Tongue (tissue), 3 donors: ENCODE measurements at places on chromosomes 12 and 14. TPM values are rescaled to one million over a fixed set of nuclear protein-coding genes. Genes with fewer than 3 reads are reported as not detected.

Gene BMAL2
- 4.6 TPM for total RNA-seq

DNA sequence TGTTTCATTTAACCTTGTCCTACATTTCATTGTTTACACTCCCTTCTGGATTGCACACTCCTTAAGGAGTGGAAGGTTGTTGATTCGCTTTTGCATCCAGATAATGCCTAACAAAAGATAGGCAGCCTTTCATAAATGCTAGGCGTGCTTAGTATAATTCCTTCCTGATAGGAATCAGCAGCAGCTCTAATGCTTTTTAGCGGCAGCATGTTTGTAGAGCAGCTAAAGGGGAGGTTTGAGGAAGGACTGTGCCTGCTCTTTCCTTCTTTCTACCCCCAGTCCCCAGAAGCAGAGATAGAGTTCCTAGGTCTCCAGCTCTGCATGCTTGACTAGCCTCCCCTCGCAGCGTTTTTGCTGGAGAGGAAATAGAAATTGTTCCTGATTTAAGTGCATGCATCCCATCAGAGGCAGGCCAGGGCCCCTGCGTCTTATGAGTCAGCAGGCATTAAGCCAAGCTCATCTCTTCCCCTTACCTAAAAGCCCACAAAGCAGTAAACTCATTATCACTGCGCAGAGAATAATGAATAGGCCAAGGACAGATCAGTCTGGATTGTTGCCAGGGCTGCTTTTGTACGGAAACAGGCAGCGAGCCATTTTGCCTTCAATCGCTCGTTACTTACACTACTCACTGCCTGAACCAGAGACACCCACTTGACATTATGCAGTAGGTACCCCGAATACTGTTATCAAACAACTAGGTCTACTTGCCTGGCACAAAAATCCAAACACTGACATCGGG is 14.0 kb upstream of the TBPL2 start:
- DNase-seq, result peak; percentile 60

Gene ADCY6
- total RNA-seq, result 45.7 TPM

Gene ANKRD33
- not detected for total RNA-seq

GRCh38 chr12:93550748-93551611 is 21.5 kb upstream of the SOCS2 start:
- no peak for DNase-seq

- DNase-seq, result no peak
Measured at GRCh38 chr14:74620497-74620921, 8.5 kb upstream of the LTBP2 start.

DNA sequence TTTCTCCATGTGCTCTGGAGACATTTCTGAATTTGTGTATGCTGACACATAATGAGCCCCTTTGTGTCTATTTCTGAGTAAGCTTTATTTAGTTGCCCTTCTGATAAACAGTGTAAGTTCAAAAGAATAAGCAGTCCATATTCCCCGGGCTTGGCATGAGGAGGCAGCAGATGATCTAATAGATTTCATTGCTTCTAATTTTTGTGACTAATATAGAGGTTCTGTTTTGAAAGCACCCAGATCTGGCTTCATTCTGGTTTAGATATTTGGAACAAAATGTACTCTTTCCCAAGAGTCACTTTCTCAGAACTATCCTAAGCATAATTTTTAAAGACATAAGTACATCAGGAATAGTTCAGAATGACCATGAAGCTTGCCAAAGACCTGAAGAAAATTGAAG is 290.9 kb downstream of the BTG1 start:
- peak; percentile 8 for DNase-seq

DNA sequence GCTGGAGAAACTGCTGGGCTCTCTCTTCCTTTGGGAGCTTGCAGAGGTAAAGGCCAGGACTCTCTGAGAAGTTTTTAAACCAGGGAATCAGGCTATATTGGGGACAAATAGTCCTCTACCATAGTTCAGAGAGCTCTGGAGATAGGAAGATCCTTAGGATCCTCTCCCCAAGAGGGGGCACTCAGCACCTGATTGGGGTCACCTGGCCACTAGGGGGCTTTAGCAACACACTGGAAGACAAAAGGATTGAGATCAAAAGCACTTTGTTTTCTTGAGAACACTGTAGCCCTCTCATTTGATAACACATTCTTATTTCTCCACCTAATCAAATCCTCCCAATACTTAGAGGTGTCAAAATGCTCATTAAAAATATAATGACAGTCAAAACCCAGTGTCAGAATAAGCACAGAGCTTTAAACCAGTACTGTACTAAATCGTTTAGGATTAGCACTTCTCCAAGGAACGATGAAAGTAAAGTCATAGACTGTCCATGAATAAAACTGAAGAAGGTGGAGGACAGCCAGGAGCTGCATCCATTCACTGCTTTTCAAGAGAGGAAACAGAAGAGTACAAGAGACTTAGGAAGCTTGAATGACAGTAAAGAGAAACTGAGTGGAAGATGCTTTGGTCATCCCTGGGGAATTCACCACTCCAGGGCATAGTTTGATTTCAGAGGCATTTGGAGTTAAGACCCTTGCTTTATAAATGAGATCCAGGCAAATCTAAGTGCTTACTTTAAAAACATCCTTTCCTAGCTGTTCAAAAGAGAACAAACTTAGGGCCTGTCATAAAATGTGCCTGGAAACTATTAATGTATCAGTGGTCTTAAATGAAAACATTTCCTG is 26.5 kb downstream of the BMP4 start:
- DNase-seq, result peak; percentile 38

DNA sequence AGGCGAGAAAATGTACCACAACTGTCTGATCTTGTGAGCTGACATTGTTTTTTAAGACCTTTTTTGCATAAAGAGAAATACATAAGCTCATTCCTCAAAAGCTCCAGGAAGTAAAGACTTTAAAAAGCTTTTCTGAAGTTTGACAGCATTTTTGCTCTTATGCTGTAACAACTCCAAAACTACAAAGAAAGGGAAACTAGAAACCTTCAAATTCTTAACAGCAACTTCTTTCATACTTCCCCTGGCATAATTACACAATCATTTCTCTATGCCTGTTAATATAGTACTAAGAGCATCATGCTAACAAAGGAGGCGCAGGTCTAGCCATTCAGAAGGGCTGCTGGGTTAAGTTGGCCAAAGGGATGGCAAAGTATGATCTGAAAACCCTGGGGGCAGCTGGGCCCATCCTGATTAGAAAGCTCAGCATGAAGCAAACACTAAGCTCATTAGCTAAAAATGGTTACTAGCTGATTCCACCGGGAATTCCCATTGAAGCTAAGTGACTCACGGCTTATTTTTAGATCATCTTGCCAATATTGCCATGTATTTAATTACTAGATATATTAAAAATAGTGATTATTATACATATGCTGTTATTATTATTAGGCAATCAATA is 26.1 kb upstream of the ANP32D start:
- no peak for DNase-seq

Gene SPTB
- total RNA-seq, result 386 TPM

Gene LBHD2
- total RNA-seq, result not detected

DNA sequence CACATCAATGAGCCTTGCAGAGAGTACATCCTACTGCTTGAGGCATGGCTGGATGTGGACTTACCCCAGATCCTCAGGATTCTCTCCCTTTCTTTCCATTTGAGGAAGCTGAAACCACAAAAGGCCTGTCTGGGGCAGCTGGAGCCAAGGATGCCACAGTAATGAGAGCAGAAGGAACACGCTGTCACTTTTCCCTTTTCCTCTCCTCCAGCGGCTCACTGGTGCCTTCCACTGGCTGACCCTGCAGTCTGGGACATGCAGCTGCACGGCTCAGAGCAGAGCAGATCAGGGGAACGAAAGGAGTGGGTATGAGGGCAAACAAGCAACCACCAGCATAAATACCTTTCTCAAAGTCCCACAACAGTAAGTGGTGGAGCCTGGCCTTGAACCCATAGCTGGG is 78.2 kb downstream of the GAS2L3 start:
- DNase-seq, result no peak

- DNase-seq, result no peak
Measured at GRCh38 chr12:12540261-12541013, 22.2 kb downstream of the DUSP16 start.

DNA sequence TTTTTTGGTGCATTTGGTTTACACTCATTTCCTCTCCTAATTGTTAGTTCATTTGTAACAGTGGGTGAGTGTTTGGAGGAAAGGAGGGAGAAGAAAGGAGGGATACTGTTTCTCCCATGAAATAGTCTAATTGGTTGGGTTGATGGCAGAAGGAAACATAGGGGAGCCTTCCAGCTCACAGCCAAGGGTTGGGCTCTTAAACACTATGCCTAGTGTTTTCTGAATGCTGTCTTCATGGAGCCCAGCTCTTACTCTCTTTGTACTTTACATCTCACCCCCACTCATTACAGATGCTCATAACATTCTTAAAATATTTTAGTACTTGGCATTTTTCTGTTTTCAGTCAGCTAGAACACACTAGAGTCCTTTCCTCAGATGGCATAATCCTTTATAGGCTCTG is 38.2 kb downstream of the BAZ2A start:
- no peak for DNase-seq

GRCh38 chr14:56135001-56135400 is 16.8 kb downstream of the PELI2 start:
- DNase-seq, result no peak

Gene FGF23
- total RNA-seq, result 0.31 TPM

- no peak for DNase-seq
Measured at GRCh38 chr12:108720757-108721514, 10.4 kb downstream of the CORO1C start.

- DNase-seq, result peak; percentile 6
Measured at GRCh38 chr12:75419841-75420240, 29.0 kb downstream of the GLIPR1L2 start.

Gene KRT74
- 0.10 TPM for total RNA-seq

Gene ACSS3
- 11.1 TPM for total RNA-seq

DNA sequence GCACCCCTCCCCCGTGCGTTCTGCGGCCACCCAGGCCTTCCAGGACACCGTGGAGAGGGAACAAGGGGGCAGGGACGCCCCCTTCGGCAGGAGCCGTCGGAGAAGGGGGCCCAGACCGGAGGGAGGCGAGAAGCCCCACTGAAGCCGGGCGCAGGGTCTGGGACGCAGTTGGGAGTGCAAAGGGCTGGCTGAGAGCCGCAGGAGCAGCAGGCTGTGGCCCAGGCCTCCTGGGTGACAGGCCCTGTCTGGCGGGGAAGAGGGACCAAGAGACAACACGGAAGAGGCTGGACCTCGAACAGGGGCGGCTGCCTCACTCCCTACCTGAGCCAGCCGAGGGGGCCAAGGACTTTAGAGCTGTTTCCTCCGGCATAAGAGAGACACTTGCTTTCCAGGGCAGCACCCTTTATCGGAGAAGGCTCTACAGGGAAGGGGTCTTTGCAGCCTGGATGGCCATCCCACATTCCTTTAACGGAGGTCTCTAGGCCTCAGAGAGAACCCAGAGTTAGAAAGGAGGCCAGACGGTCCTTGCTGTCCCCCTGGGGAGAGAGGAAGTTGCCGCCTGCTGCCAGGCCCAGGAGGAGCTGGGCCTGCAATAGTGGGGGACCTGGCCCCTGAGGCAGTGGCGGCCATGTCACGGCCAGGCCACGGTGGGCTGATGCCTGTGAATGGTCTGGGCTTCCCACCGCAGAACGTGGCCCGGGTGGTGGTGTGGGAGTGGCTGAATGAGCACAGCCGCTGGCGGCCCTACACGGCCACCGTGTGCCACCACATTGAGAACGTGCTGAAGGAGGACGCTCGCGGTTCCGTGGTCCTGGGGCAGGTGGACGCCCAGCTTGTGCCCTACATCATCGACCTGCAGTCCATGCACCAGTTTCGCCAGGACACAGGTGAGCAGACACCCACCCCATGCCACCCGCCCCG is 1.3 kb downstream of the DTX1 start:
- no peak for DNase-seq

GRCh38 chr12:68495336-68496070 is 115.2 kb upstream of the RAP1B start:
- DNase-seq, result peak; percentile 10

Gene KRT75
- total RNA-seq, result 0.21 TPM

DNA sequence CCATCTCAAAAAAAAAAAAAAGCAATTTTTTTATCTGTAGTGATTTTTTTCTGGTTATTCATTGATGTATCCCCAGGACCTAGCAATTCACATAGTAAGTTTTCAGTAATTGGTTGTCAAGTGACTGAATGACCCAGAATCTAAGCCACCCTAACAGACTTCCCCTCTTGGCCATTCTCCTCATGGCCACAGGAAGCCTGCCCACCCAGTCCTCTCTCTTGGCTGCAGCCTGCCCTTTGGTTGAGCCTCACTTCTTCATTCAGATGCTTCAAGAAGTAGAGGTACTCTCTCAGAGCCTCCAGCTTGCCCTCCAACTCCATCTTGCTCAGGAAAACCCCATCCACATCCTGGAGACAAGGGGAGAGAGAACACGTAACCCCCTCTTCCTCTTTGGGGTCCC is 2.8 kb downstream of the KRT78 start:
- DNase-seq, result no peak

Gene PTGER2
- 0.21 TPM for total RNA-seq

GRCh38 chr14:20798318-20798717 is 4.3 kb downstream of the RNASE1 start:
- DNase-seq, result no peak

DNA sequence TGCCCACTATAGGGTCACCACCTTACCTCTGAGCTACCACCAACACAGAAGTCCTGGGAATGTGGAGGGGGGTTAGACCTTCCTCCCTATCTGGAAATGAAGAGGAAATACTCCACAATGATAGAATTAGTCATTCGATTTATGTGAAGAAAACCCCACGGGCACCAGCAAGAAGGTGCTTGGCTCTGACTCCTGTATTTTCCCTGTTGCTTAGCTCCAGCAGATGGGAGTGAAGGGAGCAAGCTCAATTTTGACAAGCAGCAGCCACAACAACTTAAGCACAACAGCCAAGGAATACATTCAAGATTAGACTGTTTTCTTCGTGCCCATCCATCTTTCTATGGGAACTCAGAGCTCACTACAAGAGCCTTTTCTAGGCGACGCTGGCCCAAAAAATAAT is 191.7 kb downstream of the SPTSSA start:
- no peak for DNase-seq

DNA sequence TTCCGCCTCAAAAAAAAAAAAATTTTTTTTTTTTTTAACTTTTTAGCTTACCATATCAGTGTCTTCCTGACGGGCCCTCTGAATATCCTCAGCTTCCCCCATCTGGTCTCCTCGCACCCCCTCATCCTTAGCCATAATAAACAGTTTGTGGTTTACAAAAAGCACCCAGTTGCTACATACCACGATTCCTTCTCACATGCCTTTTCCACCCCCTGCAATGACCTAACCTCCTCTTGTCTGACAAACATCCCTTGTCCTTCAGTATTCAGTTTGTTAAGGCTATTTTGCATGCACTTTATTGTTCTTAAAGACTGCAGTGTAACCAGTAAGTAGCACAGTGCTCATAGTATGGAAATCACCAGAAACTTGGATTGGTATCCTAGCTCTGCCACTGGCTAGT is 88.5 kb downstream of the PPM1H start:
- DNase-seq, result no peak

- no peak for DNase-seq
Measured at GRCh38 chr12:40034156-40034555, 71.7 kb downstream of the SLC2A13 start.

- no peak for DNase-seq
Measured at GRCh38 chr14:23380197-23380914, 3.5 kb downstream of the CMTM5 start.
